Vagina (tissue), 2 donors: ENCODE measurements at places on chromosomes 5 and 9.

DNA sequence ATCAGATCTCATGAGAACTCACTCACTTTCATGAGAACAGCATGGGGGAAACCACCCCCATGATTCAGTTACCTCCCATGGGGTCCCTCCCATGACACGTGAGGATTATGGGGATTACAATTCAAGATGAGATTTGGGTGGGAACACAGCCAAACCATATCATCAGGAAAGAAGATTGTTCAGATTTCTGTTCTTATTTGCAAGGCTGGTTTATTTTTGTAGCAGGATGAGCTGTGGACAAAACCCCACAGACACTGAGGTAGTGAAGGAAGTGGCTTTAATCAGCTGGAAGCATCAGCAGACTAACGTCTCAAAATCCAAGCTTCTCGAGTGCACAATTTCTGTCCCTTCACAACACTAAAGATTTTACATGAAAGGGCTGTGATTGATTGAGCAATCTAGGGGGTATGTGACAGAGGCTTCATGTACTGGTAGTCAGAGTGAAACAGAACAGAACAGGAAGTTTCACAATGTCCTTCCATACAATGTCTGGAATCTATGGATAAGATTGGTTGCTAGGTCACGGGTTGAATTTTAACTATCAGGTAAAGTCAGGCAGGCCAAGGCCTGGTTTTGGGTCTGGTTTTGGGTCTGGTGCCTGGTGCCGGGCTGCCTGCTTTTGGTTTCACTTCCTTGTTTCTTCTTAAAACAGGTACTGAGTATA is 91.3 kb upstream of the ZNF366 start:
- DNase-seq, result no peak

DNA sequence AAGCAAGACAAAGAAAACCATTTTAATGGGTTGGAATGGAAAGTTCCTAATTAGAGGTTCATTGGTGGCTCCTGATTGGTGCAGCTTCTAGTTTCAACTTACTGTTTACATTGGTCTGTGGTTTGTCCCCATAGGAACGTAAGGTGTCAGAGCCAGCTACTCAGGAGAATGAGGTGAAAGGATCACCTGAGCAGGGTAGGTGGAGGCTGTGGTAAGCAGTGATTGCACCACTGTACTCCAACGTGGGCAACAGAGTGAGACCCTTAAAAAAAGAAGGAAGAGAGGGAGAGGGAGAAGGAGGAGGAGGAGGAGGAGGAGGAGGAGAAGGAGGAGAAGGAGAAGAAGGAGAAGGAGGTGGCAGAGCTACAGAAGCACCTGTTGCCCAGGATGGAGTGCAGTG is 30.4 kb downstream of the KCNIP1 start:
- DNase-seq, result no peak

DNA sequence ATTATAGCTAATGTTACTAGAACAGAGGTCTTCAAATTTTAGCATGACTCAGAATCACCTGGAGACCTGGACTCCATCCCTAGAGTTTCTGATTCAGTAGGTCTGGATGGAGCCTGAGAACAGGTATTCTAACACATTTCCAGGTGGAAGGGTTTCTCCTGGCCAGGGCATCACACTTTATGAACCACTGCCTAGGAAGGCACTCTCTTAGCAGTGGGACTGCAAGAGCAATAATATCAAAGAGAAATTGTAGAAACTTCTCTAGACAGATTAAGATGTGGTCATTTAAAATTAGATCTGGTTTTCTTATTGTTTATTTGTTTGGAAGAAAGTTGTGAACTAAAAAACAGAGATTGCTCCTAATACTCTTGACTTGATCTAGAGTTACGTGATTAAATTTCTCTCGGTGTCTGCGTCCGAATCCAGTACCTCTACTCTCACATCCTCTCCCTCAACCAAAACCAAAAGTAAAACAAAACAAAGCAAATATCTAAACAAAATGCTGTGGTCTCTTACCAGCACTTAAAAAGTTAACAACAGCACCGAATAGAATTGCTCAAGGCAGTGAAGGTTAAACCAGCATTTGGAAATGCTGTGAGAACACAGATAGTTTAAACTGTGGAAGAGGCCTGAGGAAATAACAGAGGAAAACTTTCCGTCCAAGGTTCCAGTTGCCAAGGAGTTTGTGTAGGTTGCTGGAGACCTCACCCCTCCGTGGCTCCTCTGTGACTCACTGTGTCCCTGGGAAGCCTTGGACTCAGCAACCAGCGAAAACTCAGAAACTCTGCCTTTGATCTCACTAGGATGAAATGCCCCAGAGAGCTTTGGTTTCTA is 193.4 kb downstream of the ARRDC3 start:
- DNase-seq, result no peak

- no peak for DNase-seq
Observed at GRCh38 chr5:132280371-132281240, 13.6 kb upstream of the SLC22A4 start.

GRCh38 chr9:101434998-101435397 is 576 bp downstream of the ALDOB start:
- no peak for DNase-seq

GRCh38 chr5:177592010-177592834 is at the start of gene TMED9:
TMED9 (plus strand) TSS chr5:177592203; CDS start chr5:177592215, 12 bp downstream.
- no peak for DNase-seq

GRCh38 chr5:142981886-142982820 is 212.0 kb downstream of the ARHGAP26 start:
- DNase-seq, result no peak

- DNase-seq, result no peak
Observed at GRCh38 chr5:135689506-135689905, 110.7 kb upstream of the CXCL14 start.

- DNase-seq, result no peak
Observed at GRCh38 chr5:12467799-12468198, 563.6 kb upstream of the CTNND2 start.

DNA sequence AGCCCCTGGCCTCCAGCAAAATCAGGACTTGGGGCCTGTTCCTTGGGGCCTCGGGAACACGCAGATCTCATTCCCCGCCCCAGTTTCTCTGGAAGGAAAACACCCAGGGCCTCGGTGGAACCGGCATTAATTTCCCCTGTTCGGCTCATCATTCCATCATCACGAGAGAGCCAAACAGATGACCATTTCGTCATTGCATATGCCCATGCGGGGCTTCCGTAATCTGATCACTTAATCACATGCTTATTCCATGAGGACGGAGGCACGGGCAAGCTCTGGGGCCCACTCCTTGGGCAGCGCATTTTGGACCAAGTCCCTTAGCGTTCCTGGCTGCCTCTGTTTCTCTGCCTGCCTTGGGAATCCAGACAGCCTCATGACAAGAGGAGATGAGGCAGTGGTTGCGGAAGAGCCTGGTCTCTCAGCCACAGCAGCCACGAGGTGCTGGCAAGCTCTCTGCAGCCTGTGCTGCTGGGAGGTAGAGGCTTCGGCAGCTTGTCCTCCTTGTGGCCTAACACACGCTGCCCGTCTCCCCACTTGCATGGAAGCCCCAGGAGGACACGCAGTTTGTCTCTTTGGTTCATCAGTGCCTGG is 65.0 kb upstream of the IER5L start:
- no peak for DNase-seq

DNA sequence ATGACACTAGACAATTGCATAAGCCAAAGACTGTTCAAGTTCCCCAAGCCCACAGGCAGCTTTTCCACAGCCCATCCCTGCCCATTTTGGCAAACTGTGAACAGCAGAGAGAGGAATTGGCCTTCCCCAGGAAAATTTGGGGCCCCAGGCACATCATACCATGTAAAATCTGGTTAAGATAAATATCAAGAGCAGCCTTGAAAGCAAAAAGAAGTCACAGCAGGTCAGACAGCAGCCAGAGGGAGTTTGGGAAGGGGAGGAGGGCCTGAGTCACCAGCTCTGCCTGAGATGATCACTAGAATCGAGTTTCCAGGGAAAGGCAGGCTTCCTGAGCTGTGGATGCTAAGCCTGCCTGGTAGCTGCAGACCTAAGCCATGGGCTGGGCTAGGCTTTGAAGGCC is 179.2 kb downstream of the RFK start:
- DNase-seq, result no peak

DNA sequence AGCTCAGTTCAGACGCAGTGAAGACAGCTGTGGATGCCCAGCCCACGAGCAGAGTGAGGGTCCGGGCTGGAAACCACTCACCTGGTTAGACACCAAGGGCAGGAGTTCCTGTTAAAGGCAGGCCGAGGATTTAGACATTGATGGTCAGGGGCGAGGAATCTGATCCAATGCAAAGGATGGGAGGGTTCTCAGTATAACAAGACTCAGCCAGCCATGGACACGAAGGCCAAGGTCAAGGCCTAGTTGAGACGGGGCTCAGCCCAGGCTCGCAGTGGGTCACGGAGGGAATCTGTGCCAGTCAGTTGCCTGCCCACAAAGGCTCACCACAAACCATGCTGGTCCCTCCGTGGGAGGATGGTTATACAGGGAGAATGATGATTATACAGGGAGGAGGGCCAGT is 63.3 kb upstream of the FCN1 start:
- DNase-seq, result no peak

DNA sequence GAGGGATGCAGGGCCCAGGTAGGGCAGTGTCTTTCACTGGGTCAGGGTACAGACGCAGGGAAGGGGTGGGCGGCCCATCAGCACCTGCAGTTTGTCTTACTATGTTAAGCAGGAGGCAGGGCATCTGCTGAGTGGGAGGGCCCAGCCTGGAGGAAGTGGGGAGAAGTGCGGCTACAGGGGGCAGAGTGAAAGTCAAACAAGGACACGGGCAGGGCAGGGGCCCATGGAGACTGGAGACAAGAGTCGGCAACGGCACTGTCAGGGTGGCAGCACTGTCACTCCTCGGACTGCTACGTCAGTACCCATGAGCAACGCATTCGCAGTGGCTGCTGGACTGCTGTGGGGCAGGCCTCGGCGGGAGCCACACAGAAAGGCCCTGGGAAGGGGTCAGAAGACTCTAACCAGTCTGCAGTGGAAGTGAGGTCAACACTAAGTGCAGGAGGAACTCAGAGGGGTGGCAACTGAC is 19.7 kb downstream of the CAMSAP1 start:
- DNase-seq, result no peak

- no peak for DNase-seq
Observed at GRCh38 chr5:86737579-86737978, 119.8 kb downstream of the COX7C start.

GRCh38 chr9:110143485-110143884 is 64.5 kb downstream of the C9orf152 start:
- no peak for DNase-seq

GRCh38 chr5:91494447-91494996 is 111.4 kb upstream of the ARRDC3 start:
- no peak for DNase-seq

DNA sequence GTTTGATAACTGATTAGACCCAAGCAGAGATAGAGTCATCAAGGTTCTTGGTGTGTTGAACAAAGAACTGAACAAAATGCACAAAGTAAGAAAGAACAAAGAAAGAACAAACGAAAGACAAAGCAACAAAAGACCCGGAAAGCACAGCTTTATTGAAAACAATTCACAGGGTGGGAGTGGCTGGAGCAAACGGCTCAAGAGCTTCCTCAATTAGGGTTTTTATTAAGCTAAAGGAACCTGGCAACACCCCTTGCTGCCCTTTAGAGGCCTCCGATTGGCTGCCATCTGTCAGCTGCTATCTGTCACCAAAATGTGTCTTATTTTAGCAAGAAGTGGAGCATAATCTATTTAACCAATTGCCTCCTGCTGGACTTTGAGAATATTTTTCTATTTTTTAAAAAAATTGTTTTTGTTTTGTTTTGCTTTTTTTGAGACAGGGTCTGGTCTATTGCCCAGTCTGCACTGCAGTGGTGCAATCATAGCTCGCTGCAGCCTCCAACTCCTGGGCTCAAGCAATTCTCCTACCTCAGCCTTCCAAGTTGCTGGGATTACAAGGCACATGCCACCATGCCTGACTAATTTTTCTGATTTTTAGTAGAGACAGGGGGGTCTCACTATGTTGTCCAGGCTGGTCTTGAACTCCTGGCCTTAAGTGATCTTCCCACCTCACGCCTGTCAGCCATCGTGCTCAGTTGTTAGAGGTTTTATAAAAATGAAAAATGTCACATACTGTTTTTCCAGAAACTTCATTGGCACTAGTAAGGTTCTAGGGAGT is 7.7 kb upstream of the ABO start:
- DNase-seq, result no peak

GRCh38 chr5:125695996-125696655 is 727.1 kb upstream of the GRAMD2B start:
- DNase-seq, result no peak

DNA sequence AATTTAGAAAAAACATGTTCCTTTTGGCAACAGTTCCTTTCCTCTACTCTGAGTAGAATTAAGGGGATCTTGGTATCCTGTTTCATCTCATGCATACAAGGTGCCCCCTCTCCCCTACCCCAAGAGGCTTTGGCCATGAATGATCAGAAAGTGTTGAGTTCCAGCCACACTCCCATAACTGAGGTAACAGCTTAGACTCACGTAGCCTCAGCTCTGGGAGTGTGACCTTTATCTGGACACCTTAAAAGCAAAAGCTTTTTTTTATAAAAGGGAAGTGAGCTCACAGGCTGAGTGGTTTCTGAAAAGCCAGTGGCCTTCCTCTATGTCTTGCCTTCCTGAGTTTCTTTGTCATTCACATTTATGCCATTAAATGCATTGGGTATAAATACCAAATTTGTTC is 900 bp upstream of the HAVCR2 start:
- no peak for DNase-seq

DNA sequence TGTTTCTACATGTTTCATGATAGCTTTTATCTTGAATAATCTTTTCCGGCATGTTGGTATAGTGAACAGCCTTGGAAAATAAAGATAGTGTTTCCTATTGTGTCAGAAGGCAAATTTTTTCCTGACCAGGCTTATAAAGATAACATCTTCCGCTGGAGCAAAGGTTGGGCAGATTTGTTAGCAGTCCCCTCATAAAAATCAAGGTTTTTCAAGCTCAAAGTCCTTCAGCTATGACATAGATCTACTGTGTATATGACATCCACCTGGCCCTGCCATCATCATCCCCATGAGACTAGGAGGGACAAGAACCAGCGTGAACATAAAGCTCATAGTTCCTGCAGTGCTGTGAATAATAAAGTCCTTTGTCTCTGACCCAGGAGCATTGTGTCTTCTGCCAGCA is 30.4 kb upstream of the OTULINL start:
- no peak for DNase-seq

DNA sequence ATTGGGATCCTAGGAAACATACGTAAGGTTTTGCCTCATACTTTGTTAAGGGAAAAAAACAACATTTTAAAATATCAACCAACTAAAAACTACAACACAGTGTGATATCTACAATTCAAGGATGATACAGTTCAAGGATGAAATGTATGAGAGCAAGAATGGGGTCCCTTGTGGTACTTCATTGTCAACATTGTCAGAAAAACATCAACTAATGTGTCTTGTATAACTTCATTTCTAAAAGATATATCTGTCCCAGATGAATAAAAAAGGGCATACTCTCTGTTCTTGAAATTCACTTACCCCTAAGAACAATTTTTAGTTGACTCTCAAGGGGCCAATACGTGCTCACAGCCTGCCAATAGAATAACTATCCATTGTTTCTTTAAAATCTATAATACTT is 1250.5 kb downstream of the PTPRD start:
- no peak for DNase-seq

DNA sequence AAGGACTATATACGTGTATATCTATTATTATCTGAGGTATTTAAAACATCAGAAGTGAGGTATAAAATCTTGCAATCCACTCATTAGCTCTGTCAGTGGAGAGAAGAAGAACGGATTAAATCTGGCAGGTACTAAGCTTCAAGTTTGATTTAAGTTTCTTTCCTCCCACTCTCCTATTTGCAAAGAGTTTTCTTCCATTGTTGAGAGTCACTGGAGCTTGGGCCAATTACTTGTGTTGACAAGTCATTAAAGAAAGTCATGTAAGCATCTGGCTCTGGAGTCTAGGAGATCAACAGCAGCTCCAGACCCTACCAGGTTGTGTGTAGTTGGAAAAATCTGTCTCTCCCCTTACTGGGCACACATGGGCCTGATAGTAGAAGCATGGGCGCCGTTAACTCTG is 476.8 kb upstream of the SMARCA2 start:
- DNase-seq, result no peak
